Dorsolateral prefrontal cortex (tissue), 122 donors: ENCODE measurements at places on chromosomes 12 and 14. TPM values are rescaled to one million over a fixed set of nuclear protein-coding genes. Genes with fewer than 3 reads are reported as not detected.

GRCh38 chr12:55041345-55042055 lies 21.7 kb downstream of the NEUROD4 start:
- DNase-seq = no peak

- DNase-seq = no peak
Measured at GRCh38 chr12:21675641-21676040, 18.0 kb upstream of the LDHB start.

The LRTM2 gene
- 21.2 TPM for total RNA-seq

The LALBA gene
- not detected for total RNA-seq
